Glomerular endothelial cell (primary cell): ENCODE measurements at places on chromosomes 5 and 9. TPM values are rescaled to one million over a fixed set of nuclear protein-coding genes. Genes with fewer than 3 reads are reported as not detected.

Gene CYLC2
- not detected in 2 replicates for total RNA-seq

Gene PCDHB4
- total RNA-seq: 0.10 and 0.53 TPM in 2 replicates

Gene MRPL41
- total RNA-seq: 74.2 and 86.0 TPM in 2 replicates

Gene AIF1L
- 3.1 and 6.4 TPM in 2 replicates for total RNA-seq

Gene STPG3
- total RNA-seq: not detected in 2 replicates

Gene MCCC2
- total RNA-seq: 30.8 and 34.0 TPM in 2 replicates

Gene EDIL3
- 29.7 and 45.9 TPM in 2 replicates for total RNA-seq

Gene SLC6A7
- not detected in 2 replicates for total RNA-seq

Gene SLC22A4
- total RNA-seq: 12.0 and 25.0 TPM in 2 replicates

Gene IRX2
- total RNA-seq: 0.23 TPM in 1 of 2 replicates, not detected in the other
